ENCODE measurements at places on chromosomes 13 and 19. TPM values are rescaled to one million over a fixed set of nuclear protein-coding genes. Genes with fewer than 3 reads are reported as not detected.
A peak's percentile ranks its signal among the peaks of the same experiment; 100 is the strongest.

DNA sequence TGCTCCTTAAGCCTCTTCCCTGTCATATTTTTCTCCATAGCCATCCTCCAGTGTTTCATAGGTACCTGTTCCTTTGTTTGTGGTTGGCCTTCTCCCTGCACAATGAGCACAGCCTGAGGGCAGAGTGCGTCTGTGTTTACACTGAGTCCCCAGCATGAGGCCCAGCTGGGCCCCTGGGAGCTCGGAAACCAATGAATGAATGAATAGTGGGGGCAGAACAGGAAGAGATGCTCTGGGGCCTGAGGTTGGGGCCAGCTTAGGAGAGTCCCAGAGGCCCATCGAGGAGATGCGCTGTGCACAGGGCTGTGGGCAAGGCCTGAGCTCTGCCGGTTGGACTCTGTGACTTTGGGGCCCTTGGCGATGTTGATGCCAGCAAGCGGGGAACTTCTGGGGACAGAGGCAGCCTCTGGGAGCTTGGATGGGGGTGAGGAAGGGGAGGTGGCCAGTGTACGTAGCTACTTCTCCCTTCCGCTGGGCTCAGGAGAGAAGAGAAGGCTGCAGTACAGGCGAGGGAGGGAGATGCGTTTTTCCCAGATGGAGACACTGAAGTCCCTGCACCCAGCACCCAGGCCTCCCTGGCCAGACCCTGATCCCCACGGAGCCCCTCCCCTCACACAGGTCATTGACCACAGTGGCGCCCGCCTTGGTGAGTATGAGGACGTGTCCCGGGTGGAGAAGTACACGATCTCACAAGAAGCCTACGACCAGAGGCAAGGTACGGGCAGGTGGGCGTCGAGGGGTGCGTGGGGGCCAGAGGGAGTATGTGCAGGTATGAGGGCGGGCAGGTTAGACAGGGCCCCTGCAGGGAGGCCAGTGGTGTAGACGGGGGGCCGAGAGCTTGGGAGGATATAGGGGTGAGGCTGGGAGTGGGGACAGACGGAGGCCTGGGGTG is 5.1 kb downstream of the TBCB start:
- ATAC-seq, result peak; percentile 11

GRCh38 chr13:45255247-45255987 is 54.6 kb upstream of the KCTD4 start:
- ATAC-seq, result no peak

Gene CEACAM4
- 0.57 TPM for total RNA-seq

Gene SHISA7
- 0.22 TPM for total RNA-seq

Gene SMAD9
- total RNA-seq, result 6.5 TPM

Gene LILRB3
- total RNA-seq, result 0.37 TPM

- ATAC-seq, result peak; percentile 30
These were observed 25.6 kb downstream of the LRCH1 start for GRCh38 chr13:46578590-46578975.

GRCh38 chr19:41478171-41478570 is 35.2 kb downstream of the ERICH4 start:
- no peak for ATAC-seq

- ATAC-seq, result no peak
These were observed 2.3 kb upstream of the CARM1 start for GRCh38 chr19:10868872-10869547.

DNA sequence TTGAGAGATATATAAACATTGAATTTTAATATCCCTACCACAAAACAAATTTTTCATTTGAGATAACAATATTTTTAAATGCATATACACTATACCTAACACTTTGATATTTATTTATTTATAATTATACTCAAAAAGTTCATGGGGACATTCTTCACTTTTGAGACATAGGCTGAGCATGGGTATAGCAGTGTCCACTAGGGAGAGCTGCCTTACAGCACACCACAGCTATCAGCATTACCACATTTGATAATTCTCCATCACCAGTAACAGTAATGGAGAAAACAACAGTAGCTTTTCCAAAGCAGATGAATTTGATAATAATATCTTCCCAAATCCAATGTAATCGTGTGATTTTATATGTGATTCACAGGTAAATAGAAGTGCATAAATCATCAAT is 626.1 kb downstream of the DACH1 start:
- no peak for ATAC-seq

GRCh38 chr19:44841231-44841630 is 4.9 kb upstream of the NECTIN2 start:
- no peak for ATAC-seq

- ATAC-seq, result no peak
These were observed 268.2 kb downstream of the SHISA2 start for GRCh38 chr13:25783601-25784024.

GRCh38 chr19:36032251-36033104 is at the start of gene CLIP3:
Gene CLIP3, minus strand, starts transcription at chr19:36032873. Its CDS starts 516 bp downstream, at chr19:36032357.
- ATAC-seq, result peak; percentile 86

Gene CDC42EP5
- total RNA-seq, result 13.8 TPM

GRCh38 chr13:22454586-22454985 is 726.2 kb upstream of the SGCG start:
- no peak for ATAC-seq

- no peak for ATAC-seq
These were observed 3.0 kb upstream of the LGALS14 start for GRCh38 chr19:39701291-39701690.

DNA sequence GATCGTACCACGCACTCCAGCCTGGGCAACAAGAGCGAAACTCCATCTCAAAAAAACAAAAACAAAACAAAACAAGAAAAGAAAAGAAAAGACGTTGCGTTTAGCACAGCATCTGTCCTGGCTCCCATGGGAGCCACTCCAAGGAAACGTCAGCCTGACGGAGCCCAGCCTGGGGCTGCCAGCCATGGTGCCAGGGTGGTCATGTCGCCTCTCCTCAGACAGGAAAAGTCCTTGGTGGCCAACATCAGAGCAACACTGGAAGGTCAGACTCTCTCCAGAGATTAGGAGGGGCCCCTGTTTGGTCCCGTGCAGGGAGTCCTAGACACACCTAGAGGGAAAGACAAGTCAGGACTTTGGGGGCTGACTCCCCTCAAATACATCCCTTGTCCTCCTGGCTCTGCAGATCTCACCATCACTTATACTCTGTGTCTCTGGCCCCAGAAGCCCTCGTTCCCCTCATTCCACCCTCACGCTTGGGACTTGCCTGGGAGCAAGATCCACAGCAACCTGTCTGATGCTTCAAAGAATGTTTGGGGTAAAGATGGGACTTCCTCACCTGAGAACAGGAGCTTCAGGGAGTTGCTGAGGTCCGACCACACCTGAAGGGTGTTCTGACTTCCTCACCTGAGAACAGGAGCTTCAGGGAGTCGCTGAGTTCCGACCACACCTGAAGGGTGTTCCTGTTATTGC is 9.3 kb downstream of the LILRA4 start:
- ATAC-seq, result no peak

DNA sequence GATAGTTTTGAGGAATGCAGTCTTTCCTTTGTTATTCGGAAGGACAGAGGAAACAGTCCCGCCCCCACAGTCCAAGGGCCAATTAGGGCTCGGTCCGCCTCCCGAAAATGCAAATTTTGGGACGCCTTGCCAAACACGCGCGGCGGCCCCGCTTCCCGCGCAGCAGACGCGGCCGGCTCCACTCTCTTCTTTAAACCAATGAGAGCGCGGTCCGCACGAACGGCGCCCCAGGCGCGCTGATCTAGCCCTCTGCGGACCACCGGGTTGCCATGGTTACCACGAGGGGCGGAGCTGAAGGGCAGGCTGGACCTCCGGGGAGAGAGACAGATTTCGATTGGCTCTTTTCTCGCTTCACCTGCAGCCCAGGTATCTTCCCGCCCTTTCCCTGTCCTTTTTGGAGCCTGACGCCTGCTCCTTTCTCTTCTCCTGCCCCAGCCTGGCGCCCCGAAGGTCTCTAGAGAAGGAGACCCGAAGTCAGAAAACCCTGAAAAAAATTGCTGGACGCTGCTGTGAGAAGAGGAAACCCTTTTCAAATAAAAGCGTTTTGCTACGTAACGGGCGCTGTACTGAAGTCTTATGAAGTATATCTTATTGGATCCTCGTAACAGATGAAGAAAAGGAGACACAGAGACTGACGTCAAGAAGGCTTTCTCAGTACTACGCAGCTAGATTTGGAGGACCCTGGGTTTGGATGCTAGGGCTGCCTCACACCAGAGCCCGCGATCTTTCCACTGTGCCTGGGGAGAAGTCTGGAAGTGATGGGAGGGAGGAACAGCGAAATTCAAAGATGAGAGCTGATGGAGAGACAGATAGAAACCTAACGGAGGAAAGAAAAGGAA is 2.0 kb downstream of the PTH2 start:
- peak; percentile 77 for ATAC-seq

Gene SLC7A10
- 1.7 TPM for total RNA-seq

DNA sequence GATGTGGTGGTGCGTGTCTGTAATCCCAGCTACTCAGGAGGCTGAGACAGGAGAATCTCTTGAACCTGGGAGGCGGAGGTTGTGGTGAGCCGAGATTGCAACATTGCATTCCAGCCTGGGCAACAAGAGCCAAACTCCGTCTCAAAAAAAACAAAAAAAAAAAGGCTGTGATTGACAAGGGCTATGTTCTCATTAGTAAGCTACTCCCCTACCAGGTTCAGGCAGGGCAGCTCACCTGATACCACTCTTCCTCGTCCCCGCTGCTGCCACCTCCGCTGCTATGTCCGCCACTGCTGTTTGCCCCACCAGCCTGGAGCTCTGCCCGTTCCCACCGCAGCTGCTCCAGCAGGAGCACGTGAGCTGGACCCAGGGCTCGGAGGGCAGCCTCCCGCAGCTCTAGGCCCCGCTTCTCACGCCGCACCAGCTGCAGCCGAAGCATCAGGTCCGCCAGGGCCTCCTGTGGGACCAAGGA is 9.4 kb downstream of the USHBP1 start:
- ATAC-seq, result no peak

Gene GIPR
- 4.0 TPM for total RNA-seq

DNA sequence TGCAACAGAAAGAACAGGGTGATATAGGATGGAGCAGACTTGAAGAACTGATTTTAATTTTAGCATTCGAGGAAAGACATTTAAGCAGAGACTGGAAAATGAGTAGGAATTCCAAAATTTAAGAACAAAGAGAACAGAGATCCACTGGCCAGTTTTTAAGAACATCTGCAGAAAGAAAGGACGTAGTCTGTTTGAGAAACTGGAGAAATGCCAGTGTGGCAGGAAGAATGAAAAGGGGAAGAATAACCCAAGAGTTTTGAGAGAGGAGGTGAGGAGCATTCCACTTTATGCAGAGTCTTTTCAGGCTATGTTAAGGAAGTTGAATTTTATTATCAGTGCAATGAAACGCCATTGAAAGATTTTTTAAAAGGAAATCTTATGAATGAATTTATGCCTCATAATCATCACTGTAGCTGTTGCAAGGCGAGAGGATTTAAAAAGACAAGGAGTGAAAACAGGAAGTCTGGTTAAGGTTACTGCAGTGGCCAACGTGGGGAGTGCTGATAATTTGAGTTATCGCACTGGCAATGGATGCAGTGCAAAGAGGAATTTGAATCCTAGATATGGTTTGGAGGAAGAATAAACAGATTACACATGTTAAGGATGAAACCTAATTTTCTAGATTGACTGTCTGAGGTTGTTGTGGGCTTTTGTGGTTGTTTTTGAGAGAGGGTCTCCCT is 253.8 kb downstream of the DACH1 start:
- no peak for ATAC-seq

DNA sequence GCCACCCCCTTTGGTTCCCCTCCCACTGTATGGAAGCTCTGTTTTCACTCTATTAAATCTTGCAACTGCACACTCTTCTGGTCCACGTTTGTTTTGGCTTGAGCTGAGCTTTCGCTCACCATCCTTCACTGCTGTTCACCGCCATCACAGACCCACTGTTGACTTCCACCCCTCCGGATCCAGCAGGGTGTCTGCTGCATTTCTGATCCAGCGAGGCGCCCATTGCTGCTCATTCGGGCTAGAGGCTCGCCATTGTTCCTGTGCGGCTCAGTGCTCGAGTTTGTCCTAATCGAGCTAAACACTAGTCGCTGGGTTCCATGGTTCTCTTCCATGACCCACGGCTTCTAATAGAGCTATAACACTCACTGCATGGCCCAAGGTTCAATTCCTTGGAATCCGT is 42.7 kb downstream of the ACTN4 start:
- ATAC-seq, result no peak

GRCh38 chr19:46350758-46351159 is 3.9 kb downstream of the PPP5C start:
- no peak for ATAC-seq

Gene SYT3
- total RNA-seq, result 2.3 TPM

GRCh38 chr13:113272701-113273181 is 24.3 kb upstream of the LAMP1 start:
- ATAC-seq, result no peak

Gene PNMA8A
- total RNA-seq, result 50.1 TPM

DNA sequence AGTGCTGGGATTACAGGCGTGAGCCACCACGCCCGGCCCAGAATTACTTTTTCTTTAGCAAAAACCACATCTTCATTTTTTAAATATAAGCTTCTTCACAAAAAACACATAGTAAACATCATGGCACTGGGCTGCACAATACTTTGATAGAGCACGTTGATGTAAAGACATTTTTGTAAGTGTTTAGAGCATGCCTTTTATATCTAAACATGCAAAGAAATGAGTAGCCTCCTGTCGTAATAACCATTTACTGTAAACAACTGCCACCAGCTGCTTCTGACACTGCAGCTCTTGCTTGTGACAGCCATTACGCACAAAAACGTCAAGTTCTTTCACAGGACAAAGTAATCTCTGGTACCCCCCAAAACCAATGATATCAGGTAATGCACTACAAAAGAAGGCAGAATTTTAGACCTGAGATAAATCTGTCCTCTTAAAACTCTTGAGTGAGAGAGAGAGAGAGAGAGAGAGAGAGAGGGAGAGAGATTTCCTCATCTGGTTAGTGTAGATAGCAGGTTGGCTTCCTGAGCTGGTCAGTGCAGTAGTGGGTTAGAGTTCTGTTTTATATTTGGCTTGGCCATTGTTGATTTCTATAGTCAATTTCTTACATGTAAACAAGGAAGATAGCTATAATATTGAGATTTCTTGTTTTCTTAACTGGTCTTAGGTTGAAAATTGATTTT is 6.7 kb upstream of the ZNF548 start:
- no peak for ATAC-seq

DNA sequence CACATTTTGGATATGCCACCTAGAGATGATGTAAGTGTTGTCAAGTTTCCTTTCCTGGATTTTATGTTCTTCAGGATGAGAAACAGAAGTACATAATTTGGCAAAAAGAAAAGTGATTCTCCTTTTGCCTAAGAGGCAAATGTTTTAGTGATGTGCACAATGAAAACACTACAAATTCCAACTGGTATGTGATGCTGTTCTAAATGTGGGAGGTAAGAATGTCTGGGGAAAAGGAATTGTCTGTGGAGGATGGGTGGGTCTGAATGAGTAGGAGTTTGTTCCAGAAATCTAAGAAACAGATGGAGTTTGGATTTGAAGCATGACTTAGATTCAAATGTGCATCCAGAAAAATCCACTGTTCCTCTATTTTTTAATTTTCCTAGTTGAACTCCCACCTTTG is 473.6 kb upstream of the SPRY2 start:
- no peak for ATAC-seq
